Effector memory CD4-positive, alpha-beta T cell (primary cell): ENCODE measurements at places on chromosomes 1 and 21.

DNA sequence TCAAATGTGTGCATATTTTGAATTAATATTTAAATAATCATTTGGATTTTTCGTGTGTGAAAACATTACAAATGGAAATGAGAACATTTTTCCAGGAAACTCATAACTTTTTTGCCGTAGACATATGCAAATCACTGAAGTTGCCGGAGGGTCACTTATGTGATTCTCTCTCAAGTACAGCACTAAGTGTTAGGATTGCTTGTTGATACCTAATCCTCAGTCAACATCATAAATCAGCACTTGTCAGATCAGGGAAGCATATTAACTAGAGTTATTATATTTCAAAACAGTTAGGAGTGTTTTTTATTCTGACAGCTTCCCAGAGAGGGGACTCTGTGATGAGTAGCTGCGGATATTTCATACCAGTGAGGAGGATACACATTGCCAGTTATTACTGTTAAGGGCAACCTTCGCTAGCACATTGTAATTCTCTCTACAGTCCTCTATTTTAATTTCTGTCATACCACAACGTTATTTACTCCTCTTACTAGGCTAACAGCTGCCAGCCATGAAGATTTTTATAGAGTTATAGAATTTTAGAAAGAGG lies 41.5 kb downstream of the NCAM2 start:
- no peak for DNase-seq

GRCh38 chr1:248841702-248842395 lies 3.8 kb downstream of the ZNF672 start:
- no peak for DNase-seq

GRCh38 chr21:45033791-45034555 lies 40.4 kb upstream of the ADARB1 start:
- DNase-seq = no peak

DNA sequence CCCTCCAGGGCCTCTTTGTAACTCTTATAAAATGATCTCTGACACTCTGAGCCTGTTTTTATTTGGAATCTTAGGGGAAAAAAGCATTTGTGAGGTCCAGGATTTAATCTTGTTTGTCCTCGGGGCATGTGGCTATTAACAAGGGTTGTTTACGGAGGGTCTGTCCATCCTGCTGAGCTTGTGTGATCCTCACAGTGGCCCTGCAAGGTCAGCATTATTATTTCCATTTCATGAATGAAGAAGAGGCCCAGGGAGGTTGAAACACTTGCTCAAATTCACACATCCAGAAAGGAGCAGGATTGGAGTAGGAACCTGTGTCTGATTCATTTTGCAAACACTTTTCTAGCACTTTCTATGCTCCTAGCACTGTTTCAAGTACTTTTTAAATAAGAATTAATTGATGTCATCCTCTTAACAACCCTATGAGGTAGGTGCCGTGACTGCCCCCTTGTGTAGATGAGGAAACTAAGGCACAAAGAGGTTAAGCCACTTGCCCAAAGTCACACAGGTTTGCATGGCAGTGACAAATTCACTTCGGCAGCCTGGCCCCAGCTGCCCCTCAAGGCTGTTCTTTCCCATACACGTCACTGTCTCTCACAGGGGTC lies 178.9 kb downstream of the MIS18A start:
- no peak for DNase-seq

GRCh38 chr1:205670611-205671430 lies 9.5 kb downstream of the SLC45A3 start:
- no peak for DNase-seq

DNA sequence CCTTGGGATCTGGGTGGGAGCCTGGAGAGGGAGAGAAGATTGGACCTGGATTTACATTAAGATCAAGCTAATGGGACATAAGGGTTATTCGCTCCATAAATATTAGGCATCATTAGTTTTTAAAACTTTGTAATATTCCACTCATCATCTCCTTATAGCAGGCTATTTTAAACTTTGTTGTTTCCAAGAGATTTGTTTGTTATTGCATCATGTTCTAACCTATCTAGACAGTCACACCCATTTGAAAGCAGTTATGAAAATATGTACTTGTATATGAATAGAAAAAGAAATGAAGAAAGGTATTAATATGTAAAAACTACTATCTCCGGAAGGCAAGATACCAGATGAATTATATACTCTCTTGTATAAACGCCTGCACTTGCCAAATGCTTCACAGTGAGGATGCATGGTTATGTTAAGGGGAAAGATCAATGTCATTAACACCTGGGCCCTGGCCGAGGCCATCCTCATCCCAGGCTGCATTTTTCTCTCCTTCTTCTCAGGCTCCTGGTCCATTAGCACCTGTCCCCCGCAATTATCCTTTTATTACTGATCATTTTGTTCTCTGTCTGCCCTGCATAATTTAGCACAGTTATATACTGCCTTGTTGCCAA lies 468.2 kb downstream of the MATN1 start:
- no peak for DNase-seq

- no peak for DNase-seq
These were observed 49.1 kb upstream of the RIPK4 start for GRCh38 chr21:41815652-41816582.

DNA sequence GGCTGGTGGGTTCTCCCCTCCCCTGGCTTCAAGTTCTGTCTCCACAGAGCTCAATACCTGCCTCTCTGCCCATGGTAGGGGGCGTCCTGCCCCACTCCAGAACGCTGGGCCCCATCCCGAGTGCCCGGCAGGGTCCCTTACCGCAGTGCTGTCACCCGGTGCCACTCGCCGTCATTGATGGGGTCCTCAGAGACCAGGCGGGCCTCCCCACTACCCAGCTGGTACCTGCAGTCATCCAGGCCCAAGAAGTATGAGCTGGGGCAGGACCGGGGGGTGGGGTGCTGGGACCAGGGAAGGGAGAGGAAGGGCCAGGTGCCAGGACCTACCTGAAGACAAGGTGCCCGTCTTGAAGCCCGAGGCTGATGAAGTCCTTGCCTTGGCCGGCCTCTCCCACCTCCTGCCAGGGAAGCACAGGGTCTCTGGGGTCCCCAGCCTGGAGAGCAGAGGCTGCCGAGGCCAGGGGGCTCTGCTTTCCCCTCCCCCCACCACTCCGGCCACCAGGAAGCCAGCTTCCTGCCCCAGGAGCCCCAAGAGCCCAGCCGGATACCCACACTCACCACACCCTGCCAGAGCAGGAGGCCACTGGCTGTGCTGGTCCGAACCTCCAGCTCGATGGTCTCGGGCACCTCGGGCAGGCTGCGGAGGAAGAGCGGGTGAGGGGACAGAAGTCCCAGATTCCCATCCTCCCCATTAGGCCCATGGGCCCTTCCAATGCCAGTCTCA lies 12.1 kb downstream of the LDLRAD2 start:
- no peak for DNase-seq

DNA sequence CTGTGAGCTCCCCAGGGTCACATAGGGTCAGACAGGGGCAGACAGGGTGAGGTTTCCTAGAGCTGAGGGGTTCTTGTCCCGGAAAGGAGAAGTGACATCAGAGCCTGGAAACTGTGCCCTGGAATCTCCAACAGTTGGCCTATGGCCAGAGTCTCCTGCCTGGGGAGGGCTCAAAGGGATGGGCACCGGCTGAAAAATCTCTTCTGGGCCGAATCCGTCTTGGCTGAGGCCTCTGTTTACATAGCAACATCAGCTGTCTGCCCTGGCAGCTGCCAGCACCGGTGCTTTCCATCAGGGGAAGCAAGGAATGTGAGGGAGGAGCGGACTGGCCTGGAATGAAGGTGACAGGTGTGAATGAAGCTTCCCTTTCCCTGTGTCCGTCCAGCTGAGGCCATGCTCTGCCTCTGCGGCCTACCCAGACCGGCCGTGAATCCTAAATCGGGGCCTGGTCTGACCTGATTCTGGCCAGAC lies 30.7 kb downstream of the VASH2 start:
- DNase-seq = no peak

- DNase-seq = no peak
These were observed 2.5 kb downstream of the TGFBR3 start for GRCh38 chr1:91883470-91883869.

- DNase-seq = no peak
These were observed 42.4 kb downstream of the PTPRC start for GRCh38 chr1:198681252-198681651.

DNA sequence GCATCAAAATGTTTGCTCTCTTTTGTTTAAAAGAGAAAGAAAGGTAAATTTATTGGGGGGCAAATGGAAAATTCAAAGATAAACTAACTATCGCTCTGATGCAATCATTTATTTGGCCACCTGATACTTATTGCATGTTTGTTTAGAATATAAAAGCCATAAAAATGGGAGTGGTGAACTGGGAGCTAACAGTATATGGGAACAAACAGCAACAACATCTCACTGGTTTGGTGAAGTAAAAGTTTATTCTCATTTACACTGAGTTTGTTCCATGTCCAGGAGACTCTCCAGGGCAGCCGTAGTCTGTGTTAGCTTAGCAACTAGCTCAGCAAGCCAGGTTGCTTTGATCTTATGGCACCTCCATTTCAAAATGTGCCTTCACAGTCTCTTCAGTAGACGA lies 20.4 kb downstream of the C4BPA start:
- no peak for DNase-seq

DNA sequence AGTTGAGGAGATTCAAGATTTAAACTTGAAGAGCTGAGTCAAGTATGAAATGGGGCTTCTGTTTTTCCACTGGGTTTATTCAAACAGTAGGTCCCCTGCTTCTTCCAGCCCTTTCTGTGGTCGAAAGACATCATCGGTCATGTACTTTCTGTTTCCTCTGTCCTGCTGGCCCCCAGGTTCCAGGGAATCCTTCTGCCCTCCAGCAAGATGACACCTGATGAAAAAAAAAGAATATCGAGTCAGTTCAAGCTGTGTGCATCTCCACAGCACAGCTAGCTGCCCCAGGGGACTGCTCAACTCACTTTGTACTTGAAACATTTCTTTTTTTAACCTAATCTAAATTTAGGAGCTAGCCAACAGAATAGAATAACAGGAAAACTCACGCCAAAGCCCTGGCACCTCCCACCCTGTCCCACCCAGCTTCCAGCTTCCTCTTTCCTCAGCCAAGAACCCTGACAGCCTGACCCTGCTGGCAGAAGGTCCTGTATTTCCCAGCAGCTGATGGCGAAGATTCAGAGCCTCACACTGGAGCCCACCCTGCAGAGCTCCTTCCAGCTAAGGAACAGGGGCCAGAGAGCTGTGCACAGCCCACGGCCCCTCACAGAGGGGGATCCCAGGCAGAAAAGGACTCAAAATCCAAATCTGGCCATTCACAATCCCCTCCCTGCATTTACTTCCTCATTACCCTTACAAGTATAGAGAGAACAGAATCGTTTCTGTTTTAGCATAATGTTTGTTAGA lies 176.5 kb downstream of the PSMG1 start:
- no peak for DNase-seq
